ENCODE measurements at places on chromosomes 7 and 10. TPM values are rescaled to one million over a fixed set of nuclear protein-coding genes. Genes with fewer than 3 reads are reported as not detected.

The EIF3B gene
- total RNA-seq: 207 TPM

The VWA2 gene
- not detected for total RNA-seq

The LYZL1 gene
- total RNA-seq: not detected

The SPRN gene
- 0.43 TPM for total RNA-seq

The SUN3 gene
- not detected for total RNA-seq

The MEOX2 gene
- total RNA-seq: 0.37 TPM

The MYPN gene
- total RNA-seq: 0.14 TPM

The HOXA2 gene
- total RNA-seq: 0.18 TPM

The MYH16 gene
- not detected for total RNA-seq

The POT1 gene
- total RNA-seq: 37.5 TPM

The MYL10 gene
- total RNA-seq: not detected

The VPS50 gene
- total RNA-seq: 28.3 TPM

The OR2A42 gene
- total RNA-seq: not detected

The GPNMB gene
- total RNA-seq: 58.6 TPM

The TAS2R60 gene
- not detected for total RNA-seq

The OPTN gene
- total RNA-seq: 116 TPM

Data from smooth muscle cell of bladder (primary cell).